ENCODE measurements at places on chromosomes 1 and 21.

GRCh38 chr1:33818071-33818470 lies 45.8 kb upstream of the HMGB4 start:
- DNase-seq, result no peak

- DNase-seq, result no peak
Measured at GRCh38 chr1:109822749-109823542, 59.2 kb upstream of the EPS8L3 start.

GRCh38 chr1:198047913-198048312 lies 108.9 kb upstream of the NEK7 start:
- DNase-seq, result no peak

GRCh38 chr1:26373281-26373680 lies 731 bp upstream of the ZNF683 start:
- no peak for DNase-seq

All from stimulated activated naive CD4-positive, alpha-beta T cell treated with Interleukin-2 at 50 U/mL for 16 hours (primary cell).